ENCODE measurements at places on chromosomes 5 and 9.
A peak's percentile ranks its signal among the peaks of the same experiment; 100 is the strongest.

GRCh38 chr5:178461004-178461730 lies 129.0 kb downstream of the COL23A1 start:
- peak; percentile 92 for DNase-seq

DNA sequence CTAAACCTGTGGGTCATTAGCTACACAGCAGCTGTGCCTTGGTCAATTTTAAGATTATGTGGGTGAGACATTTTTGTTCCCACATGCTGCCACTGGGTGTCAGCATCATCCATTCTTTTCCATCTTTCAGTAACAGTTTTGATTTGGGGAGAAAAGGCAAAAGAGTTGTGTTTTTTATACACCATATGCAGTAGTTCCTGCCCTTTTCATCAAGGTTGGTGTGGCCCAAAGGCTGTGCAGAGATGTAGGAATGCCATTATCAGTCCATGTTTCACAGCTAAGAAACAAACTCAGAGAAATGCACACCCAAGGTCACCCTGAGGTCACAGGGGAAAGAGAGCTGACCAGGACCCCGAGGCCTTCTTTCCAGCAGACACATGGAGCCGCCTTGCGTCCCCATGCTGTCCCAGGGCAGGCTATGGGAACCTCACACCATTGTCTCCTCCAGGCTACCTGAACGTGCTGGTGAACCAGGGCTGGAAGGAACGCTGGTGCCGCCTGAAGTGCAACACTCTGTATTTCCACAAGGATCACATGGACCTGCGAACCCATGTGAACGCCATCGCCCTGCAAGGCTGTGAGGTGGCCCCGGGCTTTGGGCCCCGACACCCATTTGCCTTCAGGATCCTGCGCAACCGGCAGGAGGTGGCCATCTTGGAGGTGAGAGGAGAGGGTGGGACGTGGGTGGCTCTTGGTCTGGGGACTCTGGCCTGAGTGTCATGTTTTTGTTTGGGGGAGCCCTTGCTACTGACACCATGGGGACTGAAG lies 27.8 kb upstream of the GRPEL2 start:
- DNase-seq, result peak; percentile 52

DNA sequence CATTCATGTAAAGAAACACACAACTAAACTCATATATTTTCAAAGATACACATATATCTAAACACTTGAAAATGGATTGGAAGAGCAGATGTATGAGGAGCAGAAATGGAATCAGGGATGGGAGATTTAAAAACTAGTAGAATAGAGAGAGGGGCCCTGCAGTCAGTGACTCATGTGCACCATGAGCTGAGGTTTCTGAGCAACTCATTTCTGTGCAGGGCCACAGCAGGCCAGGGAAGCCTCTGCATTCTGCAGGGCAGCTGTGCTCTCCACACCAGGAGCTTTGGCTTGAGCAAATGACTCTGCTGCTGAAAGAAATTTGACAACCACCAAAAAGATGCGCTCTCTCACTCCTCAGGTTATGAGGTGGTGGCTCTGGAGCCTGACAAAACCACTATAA lies 27.1 kb downstream of the LHX6 start:
- DNase-seq, result no peak

DNA sequence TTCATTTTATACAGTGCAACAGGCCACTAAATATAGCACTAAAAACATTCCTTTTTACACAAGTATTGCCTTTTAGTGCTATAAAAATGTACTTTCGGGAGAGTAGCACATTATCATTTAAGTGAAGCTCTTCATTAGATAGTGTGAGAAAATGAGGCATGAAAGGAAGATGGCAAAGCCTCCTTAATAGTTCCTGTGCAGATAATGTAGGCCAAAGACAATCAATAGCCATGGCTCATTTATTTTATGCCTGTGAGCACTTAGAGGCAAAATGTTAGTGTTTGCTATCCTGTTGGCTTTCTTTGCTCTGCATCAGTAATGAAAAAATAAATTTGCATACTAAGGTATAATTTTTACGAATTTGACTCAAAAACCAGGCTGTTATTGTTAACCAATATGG lies 929.5 kb upstream of the C9orf72 start:
- DNase-seq, result no peak

GRCh38 chr5:59038798-59039295 lies 456.0 kb downstream of the RAB3C start:
- DNase-seq, result peak; percentile 38

DNA sequence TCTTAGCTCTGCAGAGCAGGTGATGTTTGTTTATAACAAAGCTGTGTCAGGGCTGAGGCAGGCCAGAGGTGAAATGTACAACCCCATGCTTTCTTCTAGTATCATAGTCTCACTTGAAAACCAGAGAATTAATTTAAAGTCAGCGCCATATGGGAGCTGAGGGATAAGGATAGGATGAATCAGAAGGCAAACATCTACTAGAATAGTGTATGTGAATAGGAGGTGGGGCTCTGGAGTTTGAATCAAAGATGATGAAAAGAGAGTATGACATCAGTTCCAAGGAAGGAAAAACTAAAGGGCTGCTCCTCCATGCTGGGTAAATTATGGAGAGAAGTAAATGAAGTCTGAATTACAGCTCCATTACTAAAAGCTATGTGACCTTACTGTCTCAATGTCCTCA lies 441.5 kb downstream of the RASEF start:
- no peak for DNase-seq

- no peak for DNase-seq
Observed at GRCh38 chr9:1087120-1087881, 37.1 kb downstream of the DMRT2 start.

DNA sequence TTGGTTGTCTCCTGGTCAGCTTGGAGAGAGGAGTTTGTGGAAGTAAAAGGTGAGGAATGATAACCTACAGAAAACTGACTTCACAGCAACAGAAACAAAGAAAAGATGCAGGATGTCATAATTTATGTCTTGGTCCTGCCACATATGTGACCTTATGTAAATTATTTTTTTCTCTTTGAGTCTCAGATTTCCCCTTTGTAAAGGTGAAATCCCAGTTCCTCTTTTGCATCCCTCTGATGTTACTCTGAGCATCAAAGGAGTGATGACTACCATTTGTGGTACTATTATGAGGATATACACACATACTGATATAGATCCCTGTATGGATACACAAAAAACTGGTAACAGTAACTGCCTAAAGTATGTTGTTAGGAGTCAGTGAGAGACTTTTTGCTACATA lies 1.4 kb upstream of the THG1L start:
- DNase-seq, result no peak

DNA sequence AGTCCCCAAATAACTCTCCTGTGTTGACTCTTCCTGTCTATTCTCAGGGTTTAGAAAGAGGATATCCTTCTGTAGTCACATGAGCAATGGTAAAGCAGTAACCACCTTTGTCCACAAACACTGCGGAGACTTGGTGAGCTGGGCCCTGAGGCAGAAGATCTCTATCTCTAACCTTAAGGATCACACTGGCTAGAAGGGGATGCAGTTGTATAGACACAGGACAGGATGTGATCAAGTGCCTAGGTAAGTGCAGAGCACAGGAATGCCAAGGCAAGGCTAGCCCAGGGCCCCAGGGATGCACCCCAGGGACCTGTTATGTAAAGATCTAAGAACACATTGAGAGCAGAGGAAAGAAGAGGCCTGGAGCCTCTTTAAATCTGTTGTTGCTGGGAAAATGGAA lies 610.5 kb downstream of the IRX1 start:
- no peak for DNase-seq

- peak; percentile 77 for DNase-seq
Observed at GRCh38 chr9:86098824-86099700, at the start of gene GOLM1. Gene GOLM1 (minus strand): TSS chr9:86099558. CDS start chr9:86079320, 20,238 bp downstream.

- DNase-seq, result no peak
Observed at GRCh38 chr5:58890265-58890664, 307.4 kb downstream of the RAB3C start.

DNA sequence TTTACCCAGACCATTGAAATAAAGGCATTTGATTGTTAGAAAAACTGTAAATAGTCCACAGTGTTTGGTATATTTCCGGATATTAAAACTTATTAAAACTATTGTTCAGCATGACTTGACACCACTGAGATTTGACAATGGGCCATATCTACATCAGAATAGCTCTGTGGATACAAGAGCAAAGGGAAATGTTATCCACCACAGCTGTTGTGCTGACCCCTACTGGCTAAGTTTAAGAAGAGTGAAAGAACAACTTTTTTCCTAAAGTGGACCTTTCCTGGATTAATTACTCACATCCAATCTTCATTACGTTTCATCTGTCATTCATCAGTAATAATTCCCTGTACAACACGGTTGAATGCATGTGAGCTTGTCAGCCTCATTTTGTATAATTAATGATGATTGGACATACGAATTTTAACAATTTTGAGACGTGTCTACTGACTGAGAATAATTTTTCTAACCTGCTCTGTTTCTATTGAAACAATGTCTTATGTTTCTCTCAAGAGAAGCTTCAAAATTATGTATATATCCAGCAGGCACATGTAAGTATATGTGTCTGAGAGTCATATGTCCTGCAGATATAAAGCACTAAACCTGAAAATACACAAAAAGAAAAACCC lies 1952.6 kb downstream of the MAT2B start:
- DNase-seq, result peak; percentile 20

DNA sequence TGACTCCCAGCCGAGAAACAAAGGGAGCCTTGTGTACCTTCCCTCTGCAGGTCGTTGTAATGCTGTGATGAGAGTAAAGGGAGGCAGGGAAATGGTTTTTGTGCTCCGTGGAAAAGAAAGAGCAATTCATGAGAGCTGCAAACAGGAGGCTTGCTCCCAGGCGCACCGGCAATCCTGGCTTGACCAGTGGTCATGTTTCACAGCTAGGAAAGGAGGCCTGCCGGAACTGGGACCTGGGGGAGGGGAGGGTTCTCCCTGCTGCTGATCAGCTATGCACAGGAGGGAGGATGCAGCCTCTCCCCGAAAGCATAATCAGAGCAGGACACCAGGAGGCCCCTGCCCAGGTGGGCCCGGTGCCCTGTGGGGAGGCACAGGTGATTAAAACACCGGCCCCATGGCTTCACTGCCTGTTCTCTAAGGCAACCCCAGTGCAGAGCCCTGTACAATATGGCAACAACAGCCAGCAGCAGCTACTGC lies 131.3 kb downstream of the ZDHHC21 start:
- no peak for DNase-seq

GRCh38 chr9:5971740-5972139 lies 43.7 kb downstream of the RANBP6 start:
- no peak for DNase-seq

- DNase-seq, result no peak
Observed at GRCh38 chr5:147971472-147971871, 65.1 kb upstream of the C5orf46 start.

DNA sequence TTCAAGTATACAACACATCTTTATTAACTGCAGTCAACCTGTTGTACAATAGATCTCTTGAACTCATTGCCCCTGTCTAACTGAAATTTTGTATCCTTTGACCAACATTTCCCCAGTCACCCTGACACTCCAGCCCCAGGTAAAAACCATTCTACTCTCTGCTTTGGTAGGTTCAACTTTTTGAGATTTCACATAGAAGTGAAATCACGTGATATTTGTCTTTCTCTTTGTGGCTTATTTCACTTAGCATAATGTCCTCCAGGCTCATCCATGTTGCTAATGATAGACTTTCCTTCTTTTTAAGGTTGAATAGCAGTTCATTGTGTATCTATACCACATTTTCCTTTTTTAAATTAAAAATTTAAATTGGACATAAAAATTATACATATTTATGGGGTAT lies 126.5 kb upstream of the MAN2A1 start:
- no peak for DNase-seq

- DNase-seq, result no peak
Observed at GRCh38 chr5:59579101-59579823, 314.3 kb downstream of the PDE4D start.

- no peak for DNase-seq
Observed at GRCh38 chr9:115262477-115262876, 144.5 kb upstream of the TNC start.

DNA sequence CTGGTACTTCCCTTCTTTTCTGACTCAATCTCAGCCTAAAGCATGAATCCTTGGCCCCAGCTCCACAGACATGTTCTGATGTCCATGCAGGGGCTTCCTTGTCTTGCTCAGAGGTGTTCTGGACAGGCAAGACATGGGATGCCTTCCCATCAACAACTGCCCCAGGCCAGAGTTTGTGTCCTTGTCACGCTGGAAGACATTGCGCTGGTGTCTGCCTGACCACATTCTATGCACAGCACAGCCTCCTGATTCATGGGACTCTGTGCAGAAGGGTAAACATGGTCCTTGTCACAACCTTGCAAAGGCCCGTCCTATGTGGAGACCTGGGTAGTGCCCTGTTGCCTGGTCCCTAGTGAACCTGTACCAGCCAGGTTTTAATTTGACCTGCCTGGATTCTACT lies 212.2 kb downstream of the FSTL4 start:
- no peak for DNase-seq

DNA sequence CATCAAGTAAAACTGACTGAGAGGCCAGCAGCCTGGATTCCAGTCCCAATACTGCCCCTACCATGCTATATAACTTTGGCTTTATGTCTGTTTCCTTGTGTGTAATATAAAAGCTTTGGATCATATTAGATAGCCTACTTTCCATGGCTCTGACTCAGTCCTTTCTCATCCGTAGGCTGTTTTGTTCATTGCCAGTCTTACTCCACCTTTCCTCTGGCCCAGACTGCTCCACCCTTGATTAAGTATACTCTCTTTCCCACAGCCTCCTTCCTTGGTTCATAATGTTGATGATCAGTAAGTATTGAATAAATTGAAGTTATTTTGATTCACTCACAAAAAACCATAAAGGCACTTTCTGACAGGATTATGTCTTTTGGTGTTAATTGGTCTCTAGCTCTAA lies 1.5 kb upstream of the MRPS30 start:
- DNase-seq, result no peak

DNA sequence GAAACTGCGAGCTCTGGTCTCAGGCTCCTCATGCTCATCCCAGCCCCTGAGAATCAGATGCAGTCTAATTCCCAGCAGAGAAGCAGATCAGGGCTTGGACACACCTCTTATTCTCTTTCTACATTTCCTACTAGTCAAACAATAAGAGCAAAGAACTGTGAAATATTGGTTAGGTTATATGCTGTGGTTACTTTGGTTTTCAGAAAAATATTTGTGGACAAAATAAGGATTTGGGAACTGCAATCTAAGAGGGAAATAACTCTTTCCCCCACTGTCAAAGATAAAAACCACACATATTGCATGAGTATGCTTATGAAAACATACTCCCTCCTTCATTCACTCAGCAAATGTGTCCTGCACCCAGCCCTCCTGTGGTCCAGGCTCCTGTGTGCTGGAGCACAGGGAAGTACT lies 164.5 kb upstream of the S1PR3 start:
- no peak for DNase-seq

DNA sequence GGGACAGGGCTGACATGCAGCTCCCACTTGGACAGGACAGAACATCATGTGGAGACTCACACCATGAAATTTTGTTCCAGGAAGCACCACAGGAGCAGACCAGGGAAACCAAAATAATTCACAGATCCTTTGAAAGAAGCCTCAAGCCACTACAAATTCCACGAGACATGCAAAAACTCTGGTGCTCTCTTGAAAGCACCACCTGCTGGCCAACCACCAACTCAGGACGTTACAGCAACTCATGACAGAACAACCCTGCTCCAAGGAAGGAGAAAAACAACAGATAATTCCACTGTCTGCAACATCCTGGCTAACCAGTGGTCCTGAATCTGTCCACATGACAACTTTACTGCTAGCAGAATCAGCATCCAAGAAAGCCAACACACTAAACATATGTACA lies 516.0 kb downstream of the SPATA31D1 start:
- no peak for DNase-seq
